RPMI7951 (cell line): ENCODE measurements at places on chromosomes 4 and X. TPM values are rescaled to one million over a fixed set of nuclear protein-coding genes. Genes with fewer than 3 reads are reported as not detected.

DNA sequence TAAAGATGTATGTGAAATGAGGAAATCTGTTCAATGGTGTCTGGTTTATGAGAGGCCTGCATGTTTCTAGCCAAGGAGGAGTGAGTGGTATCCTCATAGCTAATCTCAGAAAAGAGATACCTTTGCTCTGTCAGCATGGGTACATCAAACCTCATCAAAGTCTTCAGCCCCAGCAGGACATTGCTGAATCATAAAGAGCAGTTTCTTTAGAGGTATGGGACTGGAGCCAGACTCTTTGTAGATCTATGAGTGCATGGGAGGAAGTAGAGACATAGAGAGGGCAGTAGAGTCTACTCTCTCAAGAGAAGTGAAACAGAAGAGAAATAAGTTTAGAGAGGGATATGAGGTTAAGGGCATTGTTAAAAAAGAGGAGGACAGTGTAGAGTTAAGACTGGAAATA, 1950.9 kb downstream of the ARAP2 start:
- DNase-seq, result peak; percentile 4

DNA sequence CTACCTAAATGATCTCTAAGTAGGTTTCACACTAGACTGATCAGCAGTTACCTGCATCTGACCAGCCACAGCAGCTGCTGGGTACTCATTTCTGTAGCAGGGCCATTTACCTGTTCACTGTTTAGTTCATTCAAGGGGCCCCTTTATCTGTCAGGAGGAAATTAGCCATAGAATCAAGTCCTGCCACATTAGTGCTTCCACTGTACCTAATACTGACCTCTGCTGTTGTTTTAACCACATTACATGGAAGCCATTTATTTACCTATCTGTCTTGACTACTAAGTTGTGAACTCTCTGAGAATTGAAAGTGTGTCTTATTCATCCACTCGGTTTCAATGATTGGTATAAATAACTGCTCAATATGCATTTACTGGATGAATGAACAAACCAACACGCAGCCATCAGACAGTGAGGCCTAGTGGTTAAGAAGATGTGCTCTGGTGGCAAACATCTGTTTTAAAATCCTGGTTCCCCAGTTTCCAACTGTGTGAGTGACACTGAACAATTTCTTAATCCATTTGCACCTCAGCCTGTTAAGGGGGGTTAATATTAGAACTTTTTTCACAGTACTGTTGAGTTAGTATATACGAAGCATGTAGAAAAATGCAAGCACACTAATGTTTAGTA, 30.0 kb upstream of the ANXA5 start:
- DNase-seq, result peak; percentile 65

GRCh38 chr4:80143307-80143679, 54.0 kb upstream of the PRDM8 start:
- no peak for DNase-seq

GRCh38 chrX:63526863-63527262, 175.7 kb upstream of the SPIN4 start:
- DNase-seq, result no peak

DNA sequence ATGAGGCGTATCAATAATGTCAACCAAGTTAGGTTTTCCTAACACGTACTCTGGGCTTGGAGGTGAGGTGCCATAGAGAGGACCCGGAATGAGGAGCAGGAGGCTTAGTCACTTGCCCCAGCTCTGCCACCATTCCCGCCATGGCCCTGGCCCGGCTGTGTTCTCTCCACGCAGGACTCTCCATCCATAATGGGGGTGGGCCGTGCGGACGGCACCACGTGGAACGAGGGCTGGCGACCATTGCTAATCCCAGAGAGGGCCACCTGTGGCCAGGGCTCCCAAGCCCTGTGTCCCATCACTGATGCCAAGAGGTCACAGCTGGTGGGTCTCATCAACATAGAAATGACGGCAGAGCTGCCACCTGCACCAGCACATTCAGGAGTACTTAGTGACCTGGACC, 76.4 kb downstream of the JAKMIP1 start:
- DNase-seq, result no peak

GRCh38 chr4:185852961-185853360, 41.0 kb upstream of the SORBS2 start:
- DNase-seq, result no peak

GRCh38 chrX:136687457-136687856, 39.5 kb downstream of the CD40LG start:
- DNase-seq, result no peak

GRCh38 chrX:145213504-145213903, 33.8 kb upstream of the SPANXN1 start:
- peak; percentile 0 for DNase-seq

- DNase-seq, result no peak
Measured at GRCh38 chr4:80035336-80035735, 37.7 kb downstream of the ANTXR2 start.

GRCh38 chr4:13543032-13543838, 1.1 kb downstream of the NKX3-2 start:
- no peak for DNase-seq

- DNase-seq, result peak; percentile 72
Measured at GRCh38 chr4:80266902-80267380, 477 bp downstream of the FGF5 start.

The PNMA3 gene
- total RNA-seq, result not detected in 2 replicates

The SPACA5 gene
- 0.78 TPM in 1 of 2 replicates, not detected in the other for total RNA-seq

The IL21 gene
- total RNA-seq, result not detected in 2 replicates
